Left hindlimb (tissue), 1 donor: ENCODE measurements at places on chromosomes 12 and 14.

DNA sequence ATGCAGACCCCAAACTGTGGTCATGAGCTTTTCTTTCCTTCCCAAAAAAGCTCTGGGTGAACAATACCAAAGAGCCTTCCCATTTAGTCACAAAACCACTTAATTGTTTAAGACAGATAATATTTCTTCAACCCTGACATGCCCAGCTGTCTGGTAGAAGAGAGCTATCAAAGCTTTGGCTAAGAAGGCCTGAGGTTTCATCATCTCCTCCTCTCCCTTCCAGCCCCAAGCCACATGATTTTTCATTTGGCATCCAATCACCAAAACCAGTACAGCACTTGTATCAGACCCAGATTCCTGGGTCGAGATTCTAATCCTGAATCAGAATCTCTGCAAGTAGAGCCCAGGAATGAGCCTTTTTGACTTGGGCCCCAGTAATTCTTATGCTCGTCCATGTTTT is 199.6 kb upstream of the TMEM260 start:
- no peak for DNase-seq

DNA sequence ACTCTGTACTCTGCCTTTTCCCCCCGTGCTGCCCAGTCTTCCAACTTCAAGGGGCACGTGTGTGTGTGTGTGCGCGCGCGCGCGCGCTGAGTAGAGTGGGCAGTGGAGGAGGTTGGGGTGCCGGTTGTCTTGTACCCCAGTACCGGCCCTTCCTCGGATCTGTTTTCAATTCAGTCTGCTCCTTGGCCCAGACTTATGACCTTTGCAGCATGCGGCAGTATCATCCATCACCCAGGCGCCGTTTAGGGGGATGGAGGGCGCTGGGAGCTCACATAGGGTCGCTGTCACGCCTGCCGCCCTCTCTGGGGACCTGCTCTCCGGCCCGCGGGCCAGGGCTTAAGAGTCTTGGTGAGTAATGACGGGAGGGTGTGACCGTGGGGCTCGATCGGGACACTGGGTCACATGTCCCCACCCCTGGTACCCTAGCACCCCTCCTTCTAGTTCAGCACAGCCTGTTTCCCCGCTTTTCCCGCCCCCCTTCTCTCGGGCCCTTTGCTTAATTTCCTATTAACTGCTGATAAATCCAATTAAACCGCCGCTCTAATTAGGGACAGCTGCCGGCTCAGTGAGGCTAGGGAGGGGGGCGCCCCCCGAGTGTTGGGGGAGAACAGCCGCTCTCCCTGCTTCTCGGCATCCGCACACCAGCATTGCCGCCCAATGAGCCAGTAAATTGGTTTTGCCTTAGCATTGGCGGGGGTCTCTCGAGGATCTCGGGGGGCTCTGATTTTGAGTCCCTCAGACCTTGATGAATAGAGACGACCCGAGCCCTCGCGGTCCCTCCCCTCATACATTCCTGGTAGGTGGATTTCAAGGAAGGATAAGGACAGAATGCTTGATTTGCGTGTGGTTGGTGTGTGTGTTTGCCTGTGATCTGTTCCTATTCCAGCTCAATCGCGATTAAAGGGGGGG is 9.3 kb downstream of the STAC3 start:
- DNase-seq = no peak

DNA sequence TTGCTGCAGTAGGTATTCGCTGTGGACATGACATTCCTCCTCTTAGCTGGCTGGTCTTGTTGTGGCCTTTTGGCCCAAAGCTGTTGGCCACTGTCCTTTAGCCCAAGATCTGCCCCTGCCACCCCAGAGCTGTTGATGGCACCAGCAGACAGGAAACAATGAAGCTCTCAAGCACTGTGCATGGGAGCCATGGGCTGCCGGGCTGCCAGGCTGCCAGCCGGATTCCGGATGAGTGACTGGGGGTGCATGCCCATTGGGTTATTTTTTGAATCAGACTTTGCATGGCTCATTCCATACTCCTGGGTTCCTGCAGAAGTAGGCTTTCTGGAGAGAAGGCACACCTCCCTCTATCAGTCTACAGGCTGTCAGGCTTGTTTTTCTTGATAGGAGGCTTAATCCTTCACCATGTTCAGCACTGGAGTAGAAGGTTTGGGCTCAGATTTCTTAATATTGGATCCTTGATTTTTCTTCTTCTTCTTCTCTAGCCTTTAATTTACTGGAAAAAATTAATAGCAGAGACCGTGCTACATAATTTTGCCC is 32.4 kb downstream of the MAX start:
- DNase-seq = no peak

- DNase-seq = no peak
Observed at GRCh38 chr12:57582440-57582839, 8.6 kb upstream of the PIP4K2C start.

DNA sequence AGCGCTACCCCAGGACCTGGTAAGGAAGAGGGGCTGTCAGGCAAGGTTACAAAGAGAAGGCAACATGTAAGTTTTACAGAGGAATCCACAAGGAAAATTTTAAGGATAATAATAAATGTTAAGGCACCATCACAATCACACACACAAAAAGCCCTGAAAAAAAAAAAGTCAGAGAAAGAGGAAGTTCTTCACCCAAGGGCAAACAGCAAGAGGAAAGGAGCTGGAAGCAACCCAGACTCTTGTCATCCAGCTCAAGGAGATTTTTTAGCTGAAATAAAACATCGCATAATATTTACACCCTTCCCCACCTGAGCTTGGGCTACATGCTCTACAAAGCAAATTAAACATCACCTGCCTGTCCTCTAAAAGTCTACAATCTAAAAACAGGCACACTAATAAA is 9.5 kb downstream of the SPTB start:
- DNase-seq = no peak

DNA sequence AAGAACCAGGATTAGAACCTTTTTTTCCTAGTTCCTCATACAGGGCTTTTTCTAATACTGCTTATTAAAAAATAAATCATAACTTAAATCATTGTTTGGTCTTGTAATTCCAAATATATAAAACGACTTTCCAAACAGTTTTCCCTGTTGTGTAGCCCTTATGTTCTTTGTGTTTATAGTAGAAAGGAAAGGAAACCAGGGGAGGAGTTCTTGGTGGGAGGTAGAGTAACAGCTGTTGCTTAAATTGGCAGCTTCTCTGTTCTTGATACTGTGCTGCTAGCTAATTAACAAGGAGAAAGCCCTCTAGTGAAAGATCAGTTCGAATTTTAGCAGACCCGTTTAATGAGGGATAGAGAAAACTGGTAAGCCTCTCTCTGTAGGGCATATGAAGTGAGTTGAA is 15.0 kb downstream of the SRP54 start:
- no peak for DNase-seq

- peak; percentile 91 for DNase-seq
Observed at GRCh38 chr14:23588884-23589598, 10.5 kb upstream of the JPH4 start.

DNA sequence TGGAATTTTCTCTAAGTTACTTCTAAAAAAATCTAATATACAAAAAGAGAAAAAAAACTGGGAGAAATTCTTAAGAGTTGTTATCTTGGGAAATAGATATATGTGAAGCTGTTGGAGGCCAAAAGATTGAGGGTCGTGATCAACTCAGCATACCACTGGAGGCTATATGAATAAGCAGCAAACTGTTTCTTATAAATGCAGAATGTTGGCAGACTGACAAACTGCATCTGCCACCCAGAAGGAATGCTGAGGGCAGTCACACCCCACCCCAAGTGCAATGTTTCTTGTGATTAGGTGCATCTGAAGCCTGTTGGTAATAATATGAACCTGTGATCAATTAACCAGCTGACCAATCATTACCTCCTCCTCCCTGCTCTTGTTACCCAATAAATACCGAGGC is 818.6 kb upstream of the MGAT4C start:
- DNase-seq = no peak

- no peak for DNase-seq
Observed at GRCh38 chr14:53596853-53597525, 359.6 kb downstream of the BMP4 start.

DNA sequence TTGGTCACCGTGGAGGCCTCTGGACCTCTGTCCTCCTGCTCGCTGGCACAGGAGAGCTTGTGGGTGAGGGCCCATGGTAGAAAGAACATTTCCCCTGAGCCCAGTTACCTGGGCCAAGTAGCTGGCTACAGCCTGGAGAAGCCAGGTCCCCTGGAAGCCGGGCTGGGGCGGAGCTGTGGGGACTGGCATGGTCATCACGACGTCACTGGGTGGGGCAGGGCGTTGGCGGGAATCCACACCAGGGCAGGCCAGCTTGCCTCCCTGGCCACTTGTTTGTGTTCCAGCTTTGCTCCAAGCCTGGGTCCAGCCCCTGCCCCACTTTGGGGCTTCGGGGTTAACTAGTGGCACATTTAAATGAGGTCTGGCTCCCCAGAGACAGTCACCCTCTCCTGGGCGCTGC is 35.0 kb upstream of the SLC24A4 start:
- DNase-seq = no peak

- DNase-seq = no peak
Observed at GRCh38 chr14:104903990-104904389, 20.7 kb upstream of the PLD4 start.

GRCh38 chr12:75894965-75895754 is 136.4 kb downstream of the PHLDA1 start:
- DNase-seq = no peak

DNA sequence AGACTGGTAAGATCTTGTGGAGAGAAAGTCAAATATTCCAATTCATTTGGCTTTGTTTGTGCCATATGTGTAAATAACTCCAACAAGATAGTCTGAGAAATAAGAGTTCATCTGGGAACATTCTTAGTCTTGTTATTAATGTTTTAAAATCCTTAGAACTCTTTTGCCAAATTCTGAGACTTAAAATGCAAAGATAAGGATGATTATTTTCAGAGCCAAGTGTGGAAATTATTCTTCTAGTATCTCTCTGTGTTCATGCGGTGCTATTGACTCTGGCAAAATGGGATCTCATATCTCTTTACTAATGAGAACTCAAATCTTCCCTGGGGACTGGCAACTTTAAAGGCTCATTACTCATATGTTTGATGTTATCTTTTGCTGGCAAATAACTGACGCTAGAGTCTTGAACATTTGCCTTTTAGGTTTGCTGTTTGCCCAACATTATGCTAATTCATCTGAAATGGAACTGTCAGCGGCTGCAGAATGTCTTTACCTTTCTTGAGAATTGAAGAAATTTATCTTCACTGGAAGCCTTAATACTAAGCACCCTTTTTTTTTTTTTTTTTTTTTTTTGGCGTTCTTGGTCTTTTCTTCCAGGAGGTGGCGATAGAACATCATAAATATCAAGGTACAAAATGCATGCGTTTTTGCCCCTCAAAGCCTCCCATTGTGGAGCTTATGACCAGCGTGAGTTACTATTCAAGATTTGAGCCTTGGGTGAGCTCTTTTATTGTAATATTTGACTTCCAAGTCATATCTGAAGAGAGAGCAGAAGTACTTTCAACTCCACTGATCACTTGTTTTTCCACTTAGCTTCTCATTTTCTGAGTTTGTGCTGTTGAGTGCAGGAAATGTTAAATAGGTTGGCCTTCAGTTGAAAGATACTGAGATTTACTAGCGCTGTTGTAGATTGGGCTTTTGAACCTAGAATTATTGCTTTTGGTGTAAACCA is 86.5 kb downstream of the CAND1 start:
- DNase-seq = no peak

GRCh38 chr12:15209782-15210181 is 11.4 kb downstream of the RERG start:
- DNase-seq = no peak

- DNase-seq = no peak
Observed at GRCh38 chr12:22687361-22688076, 62.5 kb downstream of the ETNK1 start.
